NCI-H748 treated with DMSO at 0.1 percent for 48 hours (cell line): ENCODE measurements at places on chromosomes 3 and 15.

GRCh38 chr3:191255156-191255555, 56.1 kb downstream of the OSTN start:
- no peak for DNase-seq

GRCh38 chr3:191198480-191198879, 561 bp upstream of the OSTN start:
- no peak for DNase-seq

DNA sequence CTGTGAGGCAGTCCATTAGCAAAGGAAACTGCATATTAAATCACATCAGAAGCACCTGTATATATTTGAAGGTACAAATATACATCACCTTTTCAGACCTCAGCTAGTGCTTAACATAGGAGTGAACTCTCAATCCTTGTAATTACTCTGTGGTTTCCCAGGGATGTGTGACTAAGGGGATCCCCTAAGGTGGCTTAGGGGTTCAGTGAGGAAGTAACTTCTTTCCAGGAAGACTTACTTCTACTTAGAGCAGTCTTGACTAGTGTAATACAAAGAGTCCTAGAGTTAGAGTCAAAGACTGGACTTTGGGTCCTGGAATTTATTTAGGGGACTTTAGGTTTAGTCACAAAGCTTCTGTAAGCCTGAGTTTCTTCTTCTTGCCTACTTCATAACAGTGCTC, 8.7 kb upstream of the SUMF1 start:
- no peak for DNase-seq

- DNase-seq, result no peak
These were observed 672.1 kb downstream of the OTOL1 start for GRCh38 chr3:162168715-162169114.

- peak; percentile 73 for DNase-seq
These were observed 137.9 kb upstream of the LIPC start for GRCh38 chr15:58293622-58294550.

DNA sequence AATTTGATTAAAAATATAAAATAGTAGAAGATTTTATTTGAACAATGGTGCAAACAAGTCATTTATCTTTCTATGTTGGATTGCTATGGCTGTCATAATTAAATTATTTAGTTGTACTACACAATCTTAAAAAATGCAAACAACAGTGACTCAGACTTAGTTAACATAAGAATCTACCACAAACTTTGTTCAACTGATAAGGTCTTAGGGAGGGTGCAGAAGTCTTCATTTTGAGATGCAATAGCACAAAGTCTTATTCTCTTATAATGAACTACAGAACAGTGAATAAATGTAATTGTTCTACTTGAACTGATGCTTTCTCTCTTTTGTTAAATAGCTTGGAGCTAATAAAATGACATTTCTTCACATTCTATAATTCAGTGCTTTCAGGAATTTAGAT, 482.8 kb upstream of the NAALADL2 start:
- DNase-seq, result no peak

GRCh38 chr3:63095-63765, 133.3 kb upstream of the CHL1 start:
- peak; percentile 49 for DNase-seq

GRCh38 chr15:82044373-82045178, 1.2 kb downstream of the MEX3B start:
- peak; percentile 17 for DNase-seq

GRCh38 chr15:76871930-76872329, 33.2 kb downstream of the SCAPER start:
- no peak for DNase-seq
